Stomach (tissue), 19 donors: ENCODE measurements at places on chromosomes 7 and 10. TPM values are rescaled to one million over a fixed set of nuclear protein-coding genes. Genes with fewer than 3 reads are reported as not detected.

GRCh38 chr10:118002581-118002980 is 44.2 kb downstream of the RAB11FIP2 start:
- DNase-seq, result no peak

GRCh38 chr7:30188811-30189210 is 54.0 kb downstream of the MTURN start:
- no peak for DNase-seq

GRCh38 chr7:139725077-139725476 is 52.7 kb downstream of the HIPK2 start:
- no peak for DNase-seq

GRCh38 chr7:131021460-131021859 is 287.5 kb upstream of the KLF14 start:
- no peak for DNase-seq

GRCh38 chr7:95028683-95029082 is 121.3 kb downstream of the PPP1R9A start:
- no peak for DNase-seq

GRCh38 chr7:54664235-54665228 is 94.5 kb downstream of the SEC61G start:
- peak; percentile 31 for DNase-seq

DNA sequence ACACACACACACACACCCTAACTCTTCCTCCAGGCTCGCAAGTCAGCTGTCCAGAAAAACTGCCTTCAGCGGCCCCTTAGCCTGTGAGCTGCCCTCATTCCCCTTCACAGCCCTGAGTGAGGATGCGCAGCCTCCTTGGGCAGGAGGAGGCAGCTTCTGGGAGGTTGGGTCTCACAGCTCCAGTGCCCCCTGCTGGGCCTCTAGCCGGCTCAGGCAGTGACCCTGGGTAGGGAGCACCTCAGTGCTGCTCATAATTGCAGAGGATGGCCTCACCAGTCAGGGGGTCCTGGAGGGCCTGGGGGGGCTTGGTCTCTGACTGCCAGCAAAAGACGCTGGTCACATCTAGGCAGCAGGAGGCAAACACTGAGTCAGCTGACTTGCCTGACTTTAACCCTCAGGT is 43.7 kb downstream of the ZNF273 start:
- no peak for DNase-seq

- DNase-seq, result no peak
Observed at GRCh38 chr7:24637706-24638105, 64.5 kb downstream of the PALS2 start.

DNA sequence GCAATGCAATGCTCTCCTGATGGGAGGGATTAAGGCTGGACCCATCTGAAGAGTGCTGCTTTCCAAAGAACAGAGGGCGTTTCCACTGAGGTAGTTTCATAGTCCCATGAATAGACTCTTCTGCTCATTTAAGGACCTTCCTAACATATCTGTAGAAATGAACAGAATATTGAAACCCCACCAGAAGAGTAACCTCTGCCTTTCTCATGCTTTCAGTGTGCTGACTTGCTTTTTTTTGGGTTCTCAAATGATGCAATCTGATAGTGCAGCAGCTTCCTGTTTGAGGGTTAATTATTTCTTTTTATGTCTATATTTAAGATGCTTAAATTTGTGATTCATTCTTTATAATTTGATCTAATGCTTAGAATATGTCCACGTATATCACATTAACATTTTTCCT is 82.2 kb downstream of the GATA3 start:
- no peak for DNase-seq

DNA sequence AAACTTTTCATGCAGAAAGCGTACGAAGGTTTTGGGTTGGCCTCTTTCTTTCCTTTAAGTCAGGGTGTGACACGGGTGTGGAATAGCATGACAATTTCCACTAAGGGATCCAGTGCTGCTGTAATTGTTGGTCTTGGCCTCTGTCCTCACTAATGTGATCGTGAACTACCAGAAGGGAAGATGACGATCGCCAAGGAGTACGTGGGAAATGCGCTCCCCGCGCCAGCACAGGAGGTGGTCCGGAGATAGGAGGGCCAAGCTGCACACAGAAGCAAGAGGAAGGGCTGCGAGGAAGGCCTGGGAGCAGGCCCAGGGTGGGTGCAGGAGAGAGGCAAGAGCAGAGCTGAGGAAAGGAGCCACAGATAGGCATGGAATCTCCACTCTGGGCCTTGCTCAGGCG is 79.7 kb upstream of the PODXL start:
- DNase-seq, result no peak

DNA sequence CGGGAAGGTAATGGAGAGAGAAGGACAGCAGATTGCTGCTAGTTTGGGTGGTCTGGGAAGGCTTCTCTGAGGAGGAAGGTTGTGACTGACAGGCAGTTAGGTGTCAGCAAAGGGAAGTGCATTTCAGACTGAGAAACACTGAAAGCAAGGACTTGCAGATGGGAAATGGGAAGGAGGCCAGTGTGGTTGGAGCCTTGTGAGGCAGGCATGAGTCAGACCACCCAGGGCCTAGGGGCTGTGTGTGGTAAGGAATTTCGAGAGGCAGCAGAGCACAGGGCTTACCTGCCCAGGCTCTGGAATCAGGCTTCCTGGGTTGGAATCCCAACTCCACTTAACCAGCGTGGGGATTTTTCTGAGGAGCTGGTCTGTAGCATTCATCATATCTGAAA is 53.5 kb downstream of the NRF1 start:
- no peak for DNase-seq

GRCh38 chr7:126210707-126211106 is 1042.0 kb downstream of the GRM8 start:
- DNase-seq, result no peak

- DNase-seq, result no peak
Observed at GRCh38 chr10:28442403-28442802, 90.5 kb upstream of the WAC start.

- no peak for DNase-seq
Observed at GRCh38 chr7:30905078-30906012, 6.3 kb upstream of the AQP1 start.

- no peak for DNase-seq
Observed at GRCh38 chr10:120460776-120461175, 3.7 kb downstream of the PLPP4 start.

DNA sequence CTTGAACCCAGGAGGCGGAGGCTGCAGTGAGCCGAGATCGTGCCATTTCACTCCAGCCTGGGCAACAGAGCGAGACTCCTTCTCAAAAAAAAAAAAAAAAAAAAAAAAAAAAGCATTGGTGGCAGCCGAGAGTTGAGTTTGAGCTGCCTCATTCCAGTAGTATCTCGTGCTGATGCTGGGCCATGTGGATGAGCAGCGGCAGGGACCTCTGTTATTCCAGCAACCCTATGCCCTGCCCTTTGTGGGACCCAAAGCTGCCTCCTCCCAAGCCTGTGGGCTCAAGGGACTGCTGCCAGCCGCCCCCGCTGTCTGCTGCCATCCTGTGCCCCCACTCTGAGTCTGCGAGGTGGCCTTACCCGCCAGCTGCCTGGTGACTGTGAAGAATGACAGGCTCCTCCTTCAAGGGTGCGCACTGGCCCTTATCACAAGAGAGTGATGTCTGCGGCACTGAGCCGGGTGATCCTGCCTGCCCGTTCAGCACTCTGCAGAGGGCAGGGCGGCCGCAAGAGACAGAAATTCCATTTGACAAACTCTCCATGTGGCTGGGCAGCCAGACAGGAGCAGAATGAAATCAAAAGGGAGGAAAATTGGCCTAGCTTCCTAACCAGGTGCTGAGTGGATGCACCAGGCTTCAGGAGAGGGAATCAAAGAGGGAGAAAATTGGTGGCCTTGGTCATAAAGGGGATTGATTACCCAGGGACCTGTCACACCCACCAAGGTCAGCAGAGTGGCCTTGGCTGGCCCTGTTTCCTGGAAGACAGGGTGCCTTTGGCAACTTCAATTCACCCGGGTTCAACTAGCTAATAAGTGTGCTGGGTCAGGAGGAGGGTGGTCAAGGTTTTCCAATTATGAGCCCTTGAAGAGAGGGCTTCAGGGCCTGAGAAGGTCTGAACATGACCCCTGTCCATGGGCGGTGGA is 65.3 kb upstream of the ZMIZ1 start:
- DNase-seq, result peak; percentile 56

GRCh38 chr10:120873741-120874140 is 22.6 kb downstream of the WDR11 start:
- DNase-seq, result peak; percentile 6

DNA sequence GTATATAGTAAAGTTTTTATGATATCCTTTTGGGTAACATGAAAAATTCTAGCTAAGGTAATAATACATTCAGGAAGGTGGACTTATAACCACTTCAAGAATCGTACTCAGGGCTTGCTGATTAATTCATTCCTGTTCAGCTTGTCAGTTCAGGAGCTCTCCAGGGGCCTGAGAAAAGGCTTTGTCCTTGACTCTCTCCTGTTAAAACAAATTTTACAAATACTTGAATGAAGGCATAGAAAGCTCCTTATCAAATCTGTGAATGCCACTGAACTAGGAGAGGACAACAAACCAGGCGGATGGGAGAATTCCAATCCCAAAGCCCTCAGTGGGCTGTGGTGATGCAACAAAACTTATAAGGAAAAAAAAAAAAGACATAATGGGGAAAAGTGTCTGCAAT is 354.5 kb upstream of the ZMIZ1 start:
- DNase-seq, result no peak

DNA sequence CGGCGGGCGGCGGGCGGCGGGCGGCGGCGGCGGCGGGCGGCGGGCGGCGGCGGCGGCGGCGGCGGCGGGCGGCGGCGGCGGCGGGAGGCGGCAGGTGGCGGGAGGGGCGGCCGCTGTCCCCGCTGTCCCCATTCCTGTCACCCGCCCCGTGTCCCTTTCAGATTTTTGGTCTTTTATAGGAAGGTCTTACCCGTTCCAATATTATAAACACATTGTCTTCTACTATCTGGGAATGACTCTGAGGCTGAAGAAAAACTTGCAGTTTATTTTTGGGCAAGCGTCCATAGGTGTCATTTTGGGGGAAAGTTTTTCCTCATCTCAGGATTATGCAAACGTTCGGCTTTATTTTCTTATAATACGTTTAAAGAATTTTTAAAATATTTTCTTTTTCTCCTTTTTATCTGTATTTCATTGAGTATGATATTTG is 578 bp downstream of the ZNF713 start:
- no peak for DNase-seq

GRCh38 chr10:24415455-24416125 is 206.7 kb downstream of the KIAA1217 start:
- peak; percentile 63 for DNase-seq

DNA sequence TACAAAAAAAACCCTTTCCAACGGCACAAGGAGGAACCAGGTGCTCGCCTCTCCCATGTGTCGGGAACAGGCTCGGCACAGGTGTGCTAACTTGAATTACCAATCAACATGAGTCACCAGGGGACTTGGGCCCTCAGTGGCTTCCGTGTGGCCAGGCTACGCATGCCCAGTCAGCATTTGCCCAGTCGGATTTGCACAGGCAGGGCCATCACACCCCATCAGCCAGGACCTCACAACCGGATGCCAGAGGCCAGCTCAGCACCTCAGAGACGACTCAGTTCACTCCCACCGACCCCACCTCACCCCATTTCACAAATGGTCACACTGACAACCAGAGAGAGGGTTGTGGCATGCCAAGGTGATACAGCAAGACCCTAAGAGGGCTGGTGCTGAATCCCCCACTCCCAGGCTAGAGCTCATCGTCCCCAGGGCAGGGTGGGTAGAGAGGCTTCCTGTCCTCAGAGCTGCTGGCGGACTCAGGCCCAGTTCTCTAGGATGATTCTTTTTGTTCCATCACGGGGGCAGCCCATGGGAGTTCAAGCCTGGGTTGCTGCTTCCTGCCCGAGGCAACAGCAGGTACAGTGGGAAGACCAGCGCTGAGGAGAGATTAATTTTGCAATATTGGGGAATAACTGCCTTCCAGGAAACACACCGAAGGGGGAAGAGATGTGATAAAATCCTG is 13.6 kb downstream of the ANXA11 start:
- DNase-seq, result peak; percentile 84

DNA sequence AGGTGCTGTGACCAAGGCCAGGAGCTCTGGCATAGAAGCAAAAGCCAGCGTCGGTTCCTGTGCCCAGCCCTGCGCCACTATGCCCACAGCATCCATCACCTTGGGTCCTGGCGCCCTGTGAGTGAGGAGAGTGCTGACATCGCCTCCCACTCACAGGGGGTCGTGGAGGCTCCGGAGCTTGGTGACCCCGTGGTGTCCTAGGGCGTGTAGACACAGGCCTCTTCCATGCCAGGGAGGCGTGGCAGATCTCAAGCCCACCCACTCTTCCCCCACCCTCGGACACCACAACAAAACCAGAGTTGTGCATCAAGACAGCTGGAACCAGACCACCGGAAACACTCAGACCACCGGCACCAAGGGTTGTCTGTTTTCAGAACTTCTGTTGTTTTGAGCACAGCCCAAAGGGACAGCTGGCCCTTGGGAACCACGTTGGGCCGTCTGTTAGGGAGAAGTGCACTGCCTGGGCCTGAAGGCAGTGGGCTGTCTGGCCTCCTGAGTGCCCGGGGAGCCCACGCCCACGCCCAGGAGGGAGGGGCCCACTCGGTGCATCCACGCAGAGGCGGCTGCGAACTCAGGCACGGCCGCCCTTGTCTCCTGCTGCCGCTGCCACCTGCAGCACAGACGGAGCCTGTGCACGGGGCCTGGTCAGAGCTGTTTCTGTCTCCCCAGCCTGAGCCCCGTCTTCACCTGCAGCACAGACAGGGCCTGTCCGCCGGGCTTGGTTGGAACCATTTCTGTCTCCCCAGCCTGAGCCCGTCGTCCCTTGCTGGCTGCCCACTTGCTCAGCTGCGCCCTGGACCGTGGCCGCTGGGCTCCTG is 106.3 kb downstream of the INPP5A start:
- peak; percentile 29 for DNase-seq

DNA sequence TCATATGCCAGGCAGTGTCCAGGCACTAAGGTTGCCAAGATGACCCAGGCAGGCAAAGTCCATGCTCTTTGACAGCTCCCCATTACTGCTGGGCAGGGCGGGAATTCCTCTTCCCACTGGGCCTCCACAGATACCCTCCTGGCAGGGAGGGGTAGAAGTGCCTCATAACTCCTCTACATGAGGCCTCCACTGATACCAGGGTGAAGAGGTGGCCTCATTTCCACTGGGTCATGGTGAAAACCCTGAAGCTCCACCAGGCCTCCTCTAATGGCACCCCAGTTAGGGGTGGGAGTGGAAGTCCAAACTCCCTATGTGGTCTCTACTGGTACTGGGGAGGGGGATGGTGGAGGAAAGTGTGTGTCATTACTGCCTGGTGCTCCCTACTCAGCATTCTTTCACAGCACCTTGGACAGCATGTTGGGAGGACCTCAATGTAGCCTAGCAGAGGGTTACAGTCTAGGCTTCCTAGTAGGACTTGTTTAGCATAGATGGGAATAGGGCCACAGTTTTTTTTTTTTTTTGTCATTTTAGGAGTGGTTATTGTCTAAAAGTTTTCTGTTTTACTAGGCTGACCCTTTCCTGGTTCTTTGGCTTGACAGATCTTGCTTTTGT is 34.6 kb upstream of the GLCCI1 start:
- no peak for DNase-seq

TMEM184A gene
- polyA plus RNA-seq, result 36.8 TPM

PPP1R17 gene
- polyA plus RNA-seq, result not detected

NPSR1 gene
- not detected for polyA plus RNA-seq

ACTR3C gene
- 10.1 TPM for polyA plus RNA-seq

ANKRD22 gene
- 45.5 TPM for polyA plus RNA-seq

ITIH5 gene
- 6.4 TPM for polyA plus RNA-seq

TET1 gene
- under 0.01 TPM for polyA plus RNA-seq

SEPHS1 gene
- 31.8 TPM for polyA plus RNA-seq
